ENCODE measurements at places on chromosomes 5 and 9.

DNA sequence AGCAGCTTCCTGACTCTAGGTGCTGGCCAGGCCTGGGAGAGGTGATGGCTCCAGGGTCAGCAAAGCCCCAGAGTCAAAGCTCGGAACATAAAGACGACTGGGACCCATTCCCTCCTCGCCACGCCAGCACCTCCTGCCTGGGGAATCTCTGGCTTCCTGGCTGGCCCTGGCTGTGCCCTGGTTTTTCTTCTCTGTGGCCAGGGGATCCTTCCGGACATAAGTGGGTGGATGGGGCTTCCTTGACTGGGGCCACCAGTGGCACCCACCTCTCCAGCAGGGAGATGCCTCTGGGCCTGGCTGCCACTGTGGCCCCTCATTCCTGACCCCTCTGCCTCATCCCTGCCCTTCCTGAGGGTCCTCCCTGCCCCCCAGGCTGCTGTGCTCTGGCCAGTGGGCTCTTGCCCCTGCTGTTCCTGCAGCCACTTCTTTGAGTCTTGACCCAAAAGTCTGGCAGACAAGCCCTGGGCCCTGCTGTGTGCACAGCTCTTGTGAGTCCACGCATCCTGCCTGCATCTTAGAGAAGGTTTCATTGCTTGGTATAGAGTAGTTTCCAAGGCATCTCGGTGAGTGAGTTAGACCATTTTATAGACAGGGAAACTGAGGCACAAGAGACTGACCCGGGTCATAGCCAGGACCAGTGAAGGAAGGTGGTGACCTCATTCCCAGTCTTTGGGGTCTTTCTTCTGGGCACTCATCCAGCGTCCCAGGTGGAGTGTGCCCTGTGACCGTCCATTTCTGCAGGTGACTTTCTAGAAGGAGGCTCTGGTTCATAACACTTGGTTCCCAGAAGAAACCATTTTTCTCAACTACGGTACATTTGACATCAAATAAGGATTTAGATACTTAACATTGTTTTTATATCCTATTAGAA, 17.3 kb upstream of the LPCAT1 start:
- DNase-seq, result no peak

DNA sequence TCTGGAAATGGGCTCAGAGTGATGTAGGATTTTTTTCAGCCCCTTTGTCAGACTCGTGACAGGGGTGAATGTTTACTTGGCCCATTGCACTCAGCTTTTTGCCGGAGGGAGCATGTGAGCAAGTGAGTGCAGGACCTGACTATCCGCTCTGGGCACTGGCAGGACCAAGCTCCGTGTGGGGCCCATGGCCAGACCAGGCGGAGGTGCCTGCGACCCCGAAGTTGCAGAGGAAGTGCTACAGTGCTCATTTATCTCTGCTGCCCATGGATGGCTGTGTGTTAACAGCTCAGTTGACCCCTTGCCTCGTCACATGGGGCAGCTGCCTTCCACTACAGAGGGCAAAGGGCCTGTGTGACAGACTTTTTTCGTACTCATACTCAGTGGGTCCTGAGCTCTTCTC, 744.3 kb downstream of the IRX1 start:
- no peak for DNase-seq

DNA sequence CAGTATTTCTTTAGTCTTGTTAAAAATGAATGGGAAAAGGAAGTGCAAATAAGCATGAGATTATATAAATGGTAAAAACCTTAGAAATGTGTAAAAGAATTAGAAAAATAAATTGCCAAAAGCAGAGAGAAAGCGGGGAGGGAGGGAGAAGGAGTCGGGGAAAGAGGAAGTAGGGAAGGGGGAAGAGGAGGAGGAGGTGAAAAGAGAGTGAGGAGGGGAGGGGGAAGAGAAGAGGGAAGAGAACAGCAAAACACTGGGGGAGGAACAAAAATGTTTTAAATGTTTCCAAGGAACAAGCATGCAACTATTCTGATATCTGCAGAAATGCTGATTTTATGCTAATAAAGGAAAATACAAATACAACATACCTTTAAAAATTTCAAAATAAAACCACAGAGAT, 317.5 kb downstream of the PIK3R1 start:
- no peak for DNase-seq

DNA sequence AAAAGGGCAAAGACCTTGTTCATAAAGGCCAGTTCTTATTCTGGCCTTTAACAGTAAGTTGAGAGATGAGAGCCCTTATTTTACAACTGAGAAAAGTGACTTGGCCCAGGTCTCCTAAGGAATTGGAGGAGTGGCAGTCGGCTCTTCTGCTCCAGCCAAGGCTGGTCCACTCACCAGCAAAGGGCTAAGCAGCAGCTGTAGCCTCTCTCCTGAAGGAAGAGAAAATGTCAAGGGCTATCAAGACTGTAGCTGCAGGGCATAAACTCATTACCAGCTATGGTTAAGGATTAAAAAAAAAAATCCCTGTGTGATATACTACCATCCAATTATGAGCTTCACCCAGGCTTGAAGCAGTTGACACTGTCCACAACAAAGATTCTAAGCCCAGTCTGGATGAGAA, 138.6 kb upstream of the RAD23B start:
- DNase-seq, result no peak

DNA sequence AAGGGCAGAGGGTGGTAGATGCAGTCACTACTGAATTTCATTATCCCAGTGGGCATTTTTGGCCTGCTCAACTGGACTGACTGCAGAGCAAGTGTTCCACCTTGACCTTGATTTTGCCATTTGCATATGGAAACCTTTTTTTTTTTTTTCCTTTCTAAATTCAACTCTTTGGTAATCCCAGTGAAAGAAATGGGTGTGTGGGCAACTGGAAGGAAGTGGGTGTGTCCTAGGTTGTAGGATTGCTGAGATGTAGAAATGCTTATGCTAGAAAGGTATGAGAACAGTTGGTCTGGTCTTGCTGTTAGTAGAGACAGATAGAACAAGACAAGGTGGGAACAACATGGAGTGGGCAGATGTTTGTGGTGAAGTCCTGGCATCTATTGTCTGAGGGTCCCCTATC, 7.8 kb upstream of the IL12B start:
- no peak for DNase-seq

DNA sequence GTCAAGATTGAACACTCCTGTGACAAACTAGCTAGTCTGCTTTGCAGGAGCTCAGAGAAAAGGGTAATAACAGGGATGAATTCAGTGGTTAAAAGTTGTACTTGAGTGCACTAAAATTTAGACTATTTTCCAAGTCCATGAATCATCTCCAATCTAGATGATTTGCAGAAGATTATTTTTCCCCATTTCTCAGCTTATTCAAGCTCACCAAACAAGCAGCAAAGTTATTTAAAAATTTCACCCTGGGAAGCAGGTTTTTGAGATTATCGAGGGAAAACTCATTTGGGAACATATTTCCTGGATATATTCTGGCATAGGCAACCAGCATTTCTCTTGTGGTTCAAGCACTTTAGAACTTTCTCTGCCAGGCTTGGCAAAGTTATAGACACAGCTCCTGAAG, 311.4 kb downstream of the TLE1 start:
- no peak for DNase-seq

- DNase-seq, result no peak
These were observed 24.2 kb upstream of the NREP start for GRCh38 chr5:111781200-111781599.

All from NCI-H1930 (cell line).